Progenitor cell of endocrine pancreas (in vitro differentiated cells): ENCODE measurements at places on chromosomes 7 and 10.

- peaks cover 12% of the 10 kb centered on the region for H3K4me1 ChIP-seq
- no peak overlapping the region for H3K4me3 ChIP-seq
- no peaks in the 10 kb centered on the region for H3K36me3 ChIP-seq
- DNase-seq: no peak
- H3K27me3 ChIP-seq: no peaks in the 10 kb centered on the region
Measured at GRCh38 chr10:46092524-46093081, 46.5 kb upstream of the MSMB start.

DNA sequence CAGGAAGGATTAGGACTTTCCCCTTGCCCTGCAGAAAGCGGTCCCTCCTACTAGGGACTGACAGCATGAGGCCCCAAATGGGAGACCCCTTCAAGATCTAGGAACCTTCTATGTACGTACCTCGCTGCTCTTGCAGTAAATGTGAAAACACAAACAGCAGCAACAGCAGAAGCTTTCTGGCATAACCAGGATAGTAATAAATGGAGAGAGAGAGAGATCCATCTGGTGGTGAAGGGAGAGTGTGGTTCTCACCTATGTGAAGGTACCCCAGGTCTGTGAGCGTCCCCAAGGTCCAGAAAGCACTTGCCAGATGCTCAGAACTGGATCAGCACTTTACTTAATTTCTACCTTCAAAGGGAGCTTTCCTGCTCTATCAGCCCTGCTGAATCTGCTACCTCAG, 592.7 kb downstream of the PARD3 start:
- H3K4me3 ChIP-seq: no peak overlapping the region
- H3K36me3 ChIP-seq: peaks cover 10% of the 10 kb centered on the region
- DNase-seq: no peak

- no peak for DNase-seq
- H3K27me3 ChIP-seq: no peaks in the 10 kb centered on the region
- no peak overlapping the region for H3K4me3 ChIP-seq
- no peaks in the 10 kb centered on the region for H3K36me3 ChIP-seq
- no peaks in the 10 kb centered on the region for H3K4me1 ChIP-seq
Measured at GRCh38 chr10:105042906-105043552, 401.9 kb downstream of the SORCS3 start.

GRCh38 chr7:49089717-49090116, 165.4 kb downstream of the CDC14C start:
- H3K27me3 ChIP-seq: no peaks in the 10 kb centered on the region
- H3K4me1 ChIP-seq: no peaks in the 10 kb centered on the region
- no peak for DNase-seq
- no peaks in the 10 kb centered on the region for H3K36me3 ChIP-seq
- H3K4me3 ChIP-seq: no peak overlapping the region

GRCh38 chr10:72277996-72278667, 4.4 kb downstream of the DDIT4 start:
- H3K36me3 ChIP-seq: peaks cover 2% of the 10 kb centered on the region
- H3K4me1 ChIP-seq: peaks cover 27% of the 10 kb centered on the region
- H3K27me3 ChIP-seq: no peaks in the 10 kb centered on the region
- DNase-seq: no peak

DNA sequence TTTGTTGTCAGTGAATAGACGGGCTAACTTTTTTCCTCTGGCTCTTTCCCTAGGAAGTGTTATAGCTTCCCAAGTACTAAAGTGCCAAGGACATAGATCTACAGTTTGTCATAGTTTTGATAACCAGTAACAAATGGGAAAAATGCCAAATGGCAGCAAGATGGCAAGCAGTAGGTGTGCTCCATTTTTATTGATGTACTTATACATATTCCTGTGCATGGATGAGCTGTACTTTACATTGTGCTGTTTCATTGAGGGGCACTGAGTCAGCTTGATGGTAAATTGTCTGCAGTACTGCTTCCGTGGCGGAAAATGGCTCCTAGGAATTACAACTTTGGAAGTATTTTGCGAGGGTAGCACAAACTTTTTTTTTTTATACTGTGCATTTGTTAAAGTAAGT, 7.1 kb downstream of the ADAM22 start:
- no peak overlapping the region for H3K27ac ChIP-seq
- no peaks in the 10 kb centered on the region for H3K4me1 ChIP-seq
- no peak overlapping the region for H3K4me3 ChIP-seq
- H3K36me3 ChIP-seq: no peaks in the 10 kb centered on the region
- no peak for DNase-seq
- no peaks in the 10 kb centered on the region for H3K27me3 ChIP-seq

DNA sequence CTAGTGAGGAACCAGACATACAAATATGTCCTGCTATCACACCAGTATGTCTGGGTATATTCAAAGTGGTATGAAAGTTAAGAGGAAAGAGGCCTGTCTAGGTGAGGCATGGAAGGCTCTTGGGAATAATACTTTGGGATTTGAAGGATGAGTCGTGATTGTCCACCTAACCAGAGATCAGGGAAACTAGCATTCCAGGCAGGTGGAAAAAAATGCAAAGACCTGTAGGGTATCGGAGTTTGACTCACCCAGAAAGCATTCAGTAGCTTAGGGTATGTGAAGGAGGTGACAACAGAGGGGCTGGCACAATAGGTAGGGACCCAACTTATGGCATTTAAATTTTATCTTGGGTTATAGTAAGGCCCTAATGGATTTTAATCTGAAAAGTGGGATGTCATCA, 950 bp upstream of the GCC1 start:
- H3K27ac ChIP-seq: peak overlapping the region; percentile 40
- H3K4me1 ChIP-seq: peaks cover 20% of the 10 kb centered on the region
- no peak for DNase-seq
- H3K4me3 ChIP-seq: peak overlapping the region; percentile 92
- H3K27me3 ChIP-seq: no peaks in the 10 kb centered on the region

GRCh38 chr7:2166625-2167280, 66.0 kb downstream of the MAD1L1 start:
- H3K4me1 ChIP-seq: peaks cover 13% of the 10 kb centered on the region
- H3K4me3 ChIP-seq: no peak overlapping the region
- no peaks in the 10 kb centered on the region for H3K27me3 ChIP-seq
- H3K36me3 ChIP-seq: peaks cover 13% of the 10 kb centered on the region
- DNase-seq: no peak
- H3K27ac ChIP-seq: no peak overlapping the region

- H3K36me3 ChIP-seq: no peaks in the 10 kb centered on the region
- peaks cover 6% of the 10 kb centered on the region for H3K27me3 ChIP-seq
- H3K4me3 ChIP-seq: no peak overlapping the region
- H3K27ac ChIP-seq: no peak overlapping the region
- DNase-seq: no peak
- H3K4me1 ChIP-seq: no peaks in the 10 kb centered on the region
Measured at GRCh38 chr7:159064816-159065510, 79.7 kb downstream of the VIPR2 start.

DNA sequence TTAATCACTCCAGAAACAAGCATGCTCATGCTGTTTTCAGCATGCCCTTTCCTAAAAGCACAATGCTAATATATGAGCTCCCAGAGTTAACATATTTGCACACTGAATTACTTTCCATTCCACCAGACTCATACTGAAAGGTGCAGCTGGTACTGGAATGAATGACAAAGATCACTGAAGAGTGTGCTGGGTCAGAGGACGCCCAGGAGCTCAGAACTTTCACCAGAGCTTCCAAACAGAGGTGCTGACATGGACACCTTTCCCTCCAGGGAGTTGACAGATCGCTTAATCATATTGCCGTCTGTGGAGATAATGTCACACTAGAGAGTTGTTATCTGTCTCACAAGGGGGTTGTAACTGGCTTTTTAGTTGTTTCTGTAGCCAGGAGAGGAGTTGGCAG, 292.9 kb downstream of the LHFPL3 start:
- H3K27ac ChIP-seq: no peak overlapping the region
- H3K27me3 ChIP-seq: peaks cover 10% of the 10 kb centered on the region
- DNase-seq: no peak
- H3K36me3 ChIP-seq: no peaks in the 10 kb centered on the region
- H3K4me3 ChIP-seq: no peak overlapping the region
- H3K4me1 ChIP-seq: no peaks in the 10 kb centered on the region

GRCh38 chr10:44300666-44301649, 83.9 kb downstream of the CXCL12 start:
- H3K27ac ChIP-seq: no peak overlapping the region
- no peak for DNase-seq
- H3K36me3 ChIP-seq: no peaks in the 10 kb centered on the region
- no peak overlapping the region for H3K4me3 ChIP-seq
- H3K4me1 ChIP-seq: no peaks in the 10 kb centered on the region

GRCh38 chr10:86107131-86107530, 259.5 kb downstream of the GRID1 start:
- no peaks in the 10 kb centered on the region for H3K36me3 ChIP-seq
- H3K4me3 ChIP-seq: no peak overlapping the region
- H3K4me1 ChIP-seq: peaks cover 6% of the 10 kb centered on the region
- peaks cover 11% of the 10 kb centered on the region for H3K27me3 ChIP-seq
- no peak for DNase-seq

DNA sequence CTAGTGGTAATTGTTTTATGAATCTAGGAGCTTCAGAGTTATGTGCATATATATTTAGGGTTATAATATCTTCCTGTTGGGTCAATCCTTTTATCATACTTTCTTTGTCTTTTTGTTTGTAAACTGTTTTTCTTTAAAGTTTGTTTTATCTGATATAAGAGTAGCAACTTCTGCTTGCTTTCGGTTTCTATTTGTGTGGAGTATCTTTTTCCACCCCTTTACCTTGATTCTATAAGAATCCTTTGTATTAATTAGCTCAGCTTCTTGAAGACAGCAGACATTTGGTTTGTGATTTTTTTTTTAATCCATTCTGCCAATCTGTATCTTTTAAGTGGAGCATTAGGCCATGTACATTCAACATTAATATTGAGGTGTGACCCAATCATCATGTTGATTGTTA, 9.3 kb downstream of the CASP7 start:
- no peaks in the 10 kb centered on the region for H3K27me3 ChIP-seq
- no peak for DNase-seq

DNA sequence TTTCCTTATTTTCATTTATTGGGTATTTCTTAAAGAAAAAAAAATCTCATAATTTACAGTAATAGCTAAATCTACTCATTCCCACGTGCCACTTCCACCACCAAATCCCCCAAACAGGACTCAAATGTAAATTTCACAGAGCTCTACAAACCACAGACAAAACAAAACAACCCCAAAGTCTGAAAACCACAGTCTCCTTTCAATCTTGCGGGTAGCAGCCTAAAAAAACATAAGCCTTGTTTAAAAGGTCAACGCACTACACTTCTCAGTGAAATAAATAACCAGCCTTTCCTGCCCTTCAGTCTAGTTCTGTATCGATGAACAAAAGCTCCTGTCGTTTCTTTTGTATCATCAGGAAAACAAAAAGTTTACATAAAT, 121.8 kb upstream of the AFAP1L2 start:
- H3K4me3 ChIP-seq: peak overlapping the region; percentile 79
- H3K27ac ChIP-seq: peak overlapping the region; percentile 97
- H3K27me3 ChIP-seq: no peaks in the 10 kb centered on the region
- no peaks in the 10 kb centered on the region for H3K36me3 ChIP-seq
- H3K4me1 ChIP-seq: peaks cover 42% of the 10 kb centered on the region
- DNase-seq: no peak

GRCh38 chr7:45064047-45064725, 24.6 kb downstream of the NACAD start:
- DNase-seq: no peak
- H3K27ac ChIP-seq: no peak overlapping the region
- no peaks in the 10 kb centered on the region for H3K27me3 ChIP-seq

- H3K4me3 ChIP-seq: peak overlapping the region; percentile 75
- DNase-seq: no peak
- H3K36me3 ChIP-seq: peaks cover 9% of the 10 kb centered on the region
- H3K27me3 ChIP-seq: no peaks in the 10 kb centered on the region
Measured at GRCh38 chr7:1569016-1569415, 816 bp downstream of the PSMG3 start.

- H3K27ac ChIP-seq: no peak overlapping the region
- DNase-seq: no peak
- H3K4me3 ChIP-seq: no peak overlapping the region
- no peaks in the 10 kb centered on the region for H3K36me3 ChIP-seq
Measured at GRCh38 chr7:28627263-28627653, 214.9 kb downstream of the CREB5 start.

DNA sequence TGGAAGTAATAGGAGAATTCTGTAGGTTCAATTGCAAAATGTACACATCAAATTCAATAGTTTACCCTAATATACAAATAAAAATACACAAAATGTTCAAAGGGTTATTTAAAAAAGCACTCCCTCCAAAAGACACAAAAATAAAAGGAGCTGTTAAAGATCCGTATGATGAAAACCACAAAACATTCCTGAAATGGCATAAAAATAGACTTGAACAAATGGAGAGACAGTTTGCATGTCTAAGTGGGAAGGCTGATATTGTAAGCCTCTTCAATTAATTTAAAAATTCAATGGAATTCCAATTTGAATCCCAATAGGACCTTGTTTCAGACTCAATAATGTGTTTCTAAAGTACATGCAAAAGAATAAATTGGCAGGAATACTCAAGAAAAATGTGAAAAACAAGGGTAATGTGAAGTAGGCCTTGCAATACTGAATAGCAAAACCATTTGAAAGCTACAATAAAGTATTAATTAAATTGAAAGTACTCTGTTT, 38.0 kb upstream of the INSYN2A start:
- no peaks in the 10 kb centered on the region for H3K27me3 ChIP-seq
- H3K27ac ChIP-seq: no peak overlapping the region
- no peaks in the 10 kb centered on the region for H3K4me1 ChIP-seq
- no peak overlapping the region for H3K4me3 ChIP-seq
- DNase-seq: no peak

GRCh38 chr10:44809647-44810046, 101.5 kb upstream of the TMEM72 start:
- no peak overlapping the region for H3K27ac ChIP-seq
- no peak for DNase-seq
- no peaks in the 10 kb centered on the region for H3K36me3 ChIP-seq
- peaks cover 2% of the 10 kb centered on the region for H3K4me1 ChIP-seq
- peaks cover 8% of the 10 kb centered on the region for H3K27me3 ChIP-seq
- H3K4me3 ChIP-seq: no peak overlapping the region

- H3K4me3 ChIP-seq: no peak overlapping the region
- H3K27ac ChIP-seq: no peak overlapping the region
- DNase-seq: no peak
- H3K27me3 ChIP-seq: peaks cover 6% of the 10 kb centered on the region
- H3K36me3 ChIP-seq: no peaks in the 10 kb centered on the region
- no peaks in the 10 kb centered on the region for H3K4me1 ChIP-seq
Measured at GRCh38 chr7:41928166-41928565, 225.3 kb upstream of the INHBA start.

DNA sequence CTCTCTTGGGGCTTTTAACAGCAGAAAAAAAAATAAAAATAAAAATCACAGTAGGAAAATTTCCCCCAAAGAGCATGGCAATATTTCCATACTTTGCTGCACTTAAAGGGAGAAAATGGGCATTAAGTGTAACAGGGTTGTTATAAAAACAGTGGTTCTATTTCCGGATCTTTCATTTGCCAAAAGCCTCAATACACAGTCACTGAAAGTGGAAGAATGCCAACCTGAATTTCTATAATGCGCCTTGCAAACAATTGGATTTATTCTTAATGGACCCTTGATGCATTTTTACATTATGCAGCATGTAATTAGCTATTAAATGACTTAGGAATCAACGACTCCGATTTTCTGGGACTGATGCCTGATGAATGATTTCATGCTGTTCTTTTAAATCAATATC, 127.6 kb upstream of the NANOS1 start:
- H3K4me1 ChIP-seq: peaks cover 13% of the 10 kb centered on the region
- H3K36me3 ChIP-seq: no peaks in the 10 kb centered on the region
- H3K27me3 ChIP-seq: no peaks in the 10 kb centered on the region
- DNase-seq: no peak

GRCh38 chr7:75962607-75963380, 31.6 kb downstream of the TMEM120A start:
- DNase-seq: no peak
- H3K27ac ChIP-seq: peak overlapping the region; percentile 12
- peaks cover 19% of the 10 kb centered on the region for H3K36me3 ChIP-seq
